ENCODE measurements at places on chromosomes 2 and 18. TPM values are rescaled to one million over a fixed set of nuclear protein-coding genes. Genes with fewer than 3 reads are reported as not detected.

Gene RBKS
- 1.4 TPM for total RNA-seq

Gene TMEM17
- total RNA-seq: 1.3 TPM

Gene CYP1B1
- total RNA-seq: 177 TPM

Gene VWC2L
- not detected for total RNA-seq

Gene GPD2
- total RNA-seq: 31.0 TPM

Gene STAT4
- 0.64 TPM for total RNA-seq

Gene ASXL3
- 2.2 TPM for total RNA-seq

Gene LHCGR
- total RNA-seq: not detected

Gene KRTCAP3
- total RNA-seq: not detected

Gene ANTXR1
- total RNA-seq: 98.2 TPM

Gene LONRF2
- total RNA-seq: not detected

Gene PDE1A
- 15.3 TPM for total RNA-seq

Gene CPS1
- 23.7 TPM for total RNA-seq

Gene ADGRF3
- not detected for total RNA-seq

Gene CAPN10
- 15.6 TPM for total RNA-seq

Gene GNAL
- 1.8 TPM for total RNA-seq

Gene PUM2
- 45.4 TPM for total RNA-seq

Gene QPCT
- total RNA-seq: 24.2 TPM

Gene IHH
- not detected for total RNA-seq

Gene TRABD2A
- total RNA-seq: 5.3 TPM

Gene IFIH1
- total RNA-seq: 6.9 TPM

Gene GPR17
- not detected for total RNA-seq

Gene SH3YL1
- 30.3 TPM for total RNA-seq

Gene MC4R
- not detected for total RNA-seq

Gene PSMA8
- total RNA-seq: not detected

Gene SLC30A3
- not detected for total RNA-seq

Gene SERPINB10
- total RNA-seq: not detected

Gene RAD51AP2
- not detected for total RNA-seq
